ENCODE measurements at places on chromosomes 3 and 15. TPM values are rescaled to one million over a fixed set of nuclear protein-coding genes. Genes with fewer than 3 reads are reported as not detected.
A peak's percentile ranks its signal among the peaks of the same experiment; 100 is the strongest.

Gene PHLDB2
- 35.3 TPM for total RNA-seq

Gene LINGO1
- total RNA-seq, result 63.1 TPM

- peak; percentile 50 for DNase-seq
Observed at GRCh38 chr15:52021128-52021671, 2.2 kb downstream of the MAPK6 start.

DNA sequence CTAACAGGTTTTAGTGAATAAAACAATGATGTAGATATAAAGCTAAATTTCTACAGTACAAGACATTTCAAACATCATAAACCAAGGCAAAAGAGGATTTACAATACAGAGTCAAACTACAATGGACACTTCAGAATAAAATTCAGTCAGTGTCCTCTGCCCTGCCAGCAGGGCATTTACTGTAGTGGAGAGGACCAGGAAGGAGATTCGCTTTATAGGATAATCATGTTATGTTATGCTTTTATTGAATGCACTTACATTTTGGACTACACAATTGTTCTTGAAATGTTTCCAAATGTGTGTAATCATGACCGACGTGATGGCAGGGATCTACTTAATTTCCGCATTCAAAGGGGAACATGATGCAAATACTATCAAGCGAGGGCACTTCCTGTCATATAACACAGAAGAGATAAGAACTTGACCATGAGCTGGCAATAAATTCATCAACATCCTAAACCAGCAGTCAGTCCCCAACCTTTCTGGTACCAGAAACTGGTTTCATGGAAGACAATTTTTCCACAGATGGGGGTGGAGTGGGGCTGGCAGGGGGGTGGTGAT, 925.6 kb downstream of the FHIT start:
- no peak for DNase-seq

GRCh38 chr15:78093242-78094020, 1.1 kb downstream of the SH2D7 start:
- DNase-seq, result no peak

Gene FEZF2
- total RNA-seq, result not detected
